ENCODE measurements at places on chromosomes 4 and X. TPM values are rescaled to one million over a fixed set of nuclear protein-coding genes. Genes with fewer than 3 reads are reported as not detected.

Gene CT45A2
- polyA plus RNA-seq, result not detected

Gene FSTL5
- not detected for polyA plus RNA-seq

Gene KIAA1210
- not detected for polyA plus RNA-seq

Gene SPATA4
- not detected for polyA plus RNA-seq

Gene PRDM8
- polyA plus RNA-seq, result 2.0 TPM

Gene EDNRA
- not detected for polyA plus RNA-seq

Gene RIPPLY1
- not detected for polyA plus RNA-seq

Gene NXF3
- not detected for polyA plus RNA-seq

Gene ARHGAP36
- polyA plus RNA-seq, result not detected

Gene USP46
- polyA plus RNA-seq, result 1.8 TPM

Gene ARHGAP24
- not detected for polyA plus RNA-seq

Gene AWAT1
- polyA plus RNA-seq, result not detected

Gene FANCB
- 2.1 TPM for polyA plus RNA-seq

Gene STPG2
- polyA plus RNA-seq, result not detected

Gene SMPX
- not detected for polyA plus RNA-seq

Gene SGMS2
- polyA plus RNA-seq, result not detected

Gene NAP1L3
- polyA plus RNA-seq, result 1.5 TPM

Gene CAPN6
- polyA plus RNA-seq, result not detected

Gene DDX53
- not detected for polyA plus RNA-seq

Gene APLN
- polyA plus RNA-seq, result not detected

Gene VSIG4
- not detected for polyA plus RNA-seq

Gene GRID2
- not detected for polyA plus RNA-seq

Gene GPRIN3
- 13.4 TPM for polyA plus RNA-seq

Gene CENPE
- 0.46 TPM for polyA plus RNA-seq

Gene PRKG2
- polyA plus RNA-seq, result 2.1 TPM

Gene TMPRSS11B
- not detected for polyA plus RNA-seq

Gene FAM236C
- not detected for polyA plus RNA-seq

Gene DRD5
- polyA plus RNA-seq, result not detected

Gene GPR143
- not detected for polyA plus RNA-seq

Gene EDA
- polyA plus RNA-seq, result not detected

Gene ALB
- polyA plus RNA-seq, result not detected

Gene EPGN
- not detected for polyA plus RNA-seq

Gene BGN
- polyA plus RNA-seq, result not detected

Gene RBM46
- polyA plus RNA-seq, result not detected

Gene HPSE
- polyA plus RNA-seq, result 11.0 TPM

Gene TEX13D
- polyA plus RNA-seq, result not detected

Gene TMSB15B
- polyA plus RNA-seq, result 11.7 TPM

Gene TREX2
- polyA plus RNA-seq, result 0.71 TPM

Gene TNIP2
- polyA plus RNA-seq, result 53.3 TPM

Gene JAKMIP1
- 18.7 TPM for polyA plus RNA-seq

Gene CT45A5
- polyA plus RNA-seq, result not detected

Gene PCDH19
- not detected for polyA plus RNA-seq

Gene NPY2R
- not detected for polyA plus RNA-seq

Gene TCEANC
- 7.1 TPM for polyA plus RNA-seq
